ENCODE measurements at places on chromosomes 6 and 20.

GRCh38 chr20:11700831-11701230 lies 216.9 kb upstream of the BTBD3 start:
- no peak for DNase-seq

DNA sequence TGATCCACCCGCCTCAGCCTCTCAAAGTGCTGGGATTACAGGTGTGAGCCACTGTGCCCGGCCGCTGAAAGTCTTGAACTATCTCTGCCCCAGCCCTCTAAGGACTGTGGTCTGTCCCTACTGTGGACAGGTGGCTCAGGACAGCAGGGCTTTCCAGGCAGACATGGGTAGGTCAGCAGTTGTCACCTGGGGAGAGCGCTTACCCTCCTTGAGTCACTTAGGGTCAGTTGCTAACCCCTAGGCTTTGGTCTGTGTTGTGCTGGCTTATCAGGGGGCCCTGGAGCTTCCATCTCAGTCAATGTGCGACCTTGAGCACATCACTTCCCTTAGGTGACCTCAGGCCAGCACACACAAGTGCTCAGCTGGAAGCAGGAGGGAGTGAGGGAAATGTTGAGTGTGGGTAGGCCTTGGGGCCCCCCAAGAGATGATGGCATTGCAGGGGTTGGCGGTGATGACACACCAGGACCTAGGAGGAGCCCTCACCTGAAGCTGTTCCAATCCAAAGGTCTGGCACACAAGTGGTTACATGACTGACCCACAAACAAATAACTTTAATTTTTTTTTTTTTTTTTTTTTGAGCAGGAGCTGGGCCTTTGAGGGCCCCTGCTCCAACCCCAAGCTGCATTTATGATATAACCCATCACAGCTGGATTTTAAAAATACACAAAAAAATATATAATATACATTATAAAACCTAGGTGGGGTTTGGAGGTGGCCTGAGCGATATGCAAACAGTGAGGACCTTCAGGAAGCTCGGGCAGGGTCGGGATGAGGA lies 5.1 kb downstream of the RPL10A start:
- DNase-seq, result no peak

- DNase-seq, result no peak
Measured at GRCh38 chr6:119327810-119328209, 21.8 kb downstream of the MAN1A1 start.

DNA sequence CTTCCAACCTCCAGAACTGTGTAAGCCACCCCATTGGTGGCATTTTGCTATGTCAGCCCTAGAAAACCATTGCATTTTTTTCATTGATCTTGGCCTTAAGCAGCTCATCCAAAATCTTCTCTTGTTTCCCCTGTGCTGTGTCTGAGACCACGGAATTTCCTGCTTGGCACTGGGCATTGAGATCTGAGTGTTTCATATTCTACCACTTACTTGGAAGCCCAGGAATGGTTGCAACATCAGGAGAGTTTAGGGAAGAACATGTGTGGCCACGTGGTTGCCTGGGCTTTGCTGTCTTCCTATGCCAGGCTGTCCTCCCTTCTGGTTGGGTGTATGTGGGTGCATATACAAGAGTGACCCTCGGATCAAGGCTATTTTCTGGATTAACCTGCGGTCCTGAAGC lies 139.3 kb upstream of the PMEPA1 start:
- no peak for DNase-seq

DNA sequence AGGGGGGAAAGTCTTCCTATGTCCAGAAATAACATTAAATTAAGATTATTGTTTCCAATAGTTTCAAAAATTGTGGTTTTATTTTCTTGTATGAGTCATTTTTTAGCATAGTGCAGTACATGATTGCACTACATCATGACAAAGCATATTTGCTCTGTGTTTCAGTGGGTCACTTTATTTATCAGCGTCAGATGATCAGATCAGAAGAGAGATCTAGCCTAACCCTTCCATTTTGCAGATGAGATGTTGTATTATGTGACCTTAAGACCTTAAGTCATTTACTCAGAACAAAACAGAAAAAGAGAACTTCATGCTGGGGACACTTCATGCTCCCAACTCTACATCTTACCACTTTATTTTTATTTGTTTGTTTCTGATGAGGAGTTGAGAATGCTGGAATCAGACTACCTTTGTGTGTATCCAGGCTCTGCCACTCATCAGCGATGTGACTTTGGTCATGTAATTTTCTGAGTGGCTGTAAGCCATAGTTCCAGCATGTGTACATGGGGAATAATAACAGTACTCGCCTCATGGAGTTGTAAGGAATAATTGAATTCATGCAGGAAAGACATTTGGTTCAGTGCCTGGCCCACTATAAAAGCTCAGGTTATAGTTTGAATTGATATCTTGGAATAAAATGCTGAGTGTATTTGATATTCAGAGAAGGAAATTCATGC lies 13.5 kb downstream of the EYA4 start:
- no peak for DNase-seq

DNA sequence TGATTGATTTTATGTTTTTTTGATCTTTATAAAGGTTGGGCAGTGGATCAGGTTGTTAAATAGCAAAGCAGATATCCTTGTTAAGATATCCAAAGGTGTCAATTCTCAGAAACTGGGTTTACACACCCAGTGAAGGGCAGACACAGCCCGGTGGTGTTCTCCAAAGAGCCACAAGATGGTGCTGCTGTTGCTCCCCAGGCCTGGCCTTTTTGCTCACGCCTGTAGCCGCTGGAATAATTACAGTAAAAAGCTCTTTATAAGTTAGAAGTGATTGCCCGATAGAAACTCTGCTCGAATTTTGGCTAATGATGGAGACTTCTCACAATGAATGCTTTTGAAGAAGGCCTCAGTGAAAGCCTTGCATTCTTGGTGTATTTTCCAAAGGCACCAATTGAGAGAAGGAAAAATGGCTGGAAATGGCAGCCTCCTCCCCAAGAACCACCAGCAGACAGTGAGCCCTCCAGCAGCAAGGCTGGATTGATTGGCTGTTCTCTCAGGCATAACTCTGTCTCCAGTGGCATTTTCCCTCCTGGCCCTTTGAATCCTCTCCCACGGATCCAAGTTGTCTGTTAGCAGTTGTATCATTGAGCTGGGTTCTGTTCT lies 120.5 kb upstream of the CHD6 start:
- no peak for DNase-seq

DNA sequence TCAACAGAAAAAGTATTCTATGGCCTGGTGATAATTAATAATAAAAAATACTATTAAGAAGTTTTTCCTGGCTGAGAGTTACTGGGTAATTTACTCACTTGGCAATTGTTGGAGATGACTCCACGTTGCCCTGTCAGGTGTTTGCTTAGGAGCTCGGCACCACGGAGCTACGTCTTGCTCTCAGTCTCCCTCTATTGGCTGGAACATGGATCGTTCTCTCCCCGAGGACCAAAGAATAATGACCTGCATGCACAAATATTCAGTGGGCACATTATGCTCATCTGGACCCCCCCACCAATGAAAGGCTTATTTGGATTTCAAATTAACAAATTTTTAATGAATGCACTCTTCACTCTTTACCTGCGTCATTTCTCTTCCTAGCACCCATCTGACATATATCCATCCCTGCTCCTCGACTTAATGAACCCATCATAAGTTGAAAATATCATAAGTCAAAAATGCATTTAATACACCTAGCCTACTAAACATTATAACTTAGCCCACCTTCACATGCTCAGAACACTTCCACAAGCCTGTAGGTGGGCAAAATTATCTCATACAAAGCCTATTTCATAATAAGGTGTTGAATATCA lies 71.0 kb upstream of the CD83 start:
- DNase-seq, result no peak

DNA sequence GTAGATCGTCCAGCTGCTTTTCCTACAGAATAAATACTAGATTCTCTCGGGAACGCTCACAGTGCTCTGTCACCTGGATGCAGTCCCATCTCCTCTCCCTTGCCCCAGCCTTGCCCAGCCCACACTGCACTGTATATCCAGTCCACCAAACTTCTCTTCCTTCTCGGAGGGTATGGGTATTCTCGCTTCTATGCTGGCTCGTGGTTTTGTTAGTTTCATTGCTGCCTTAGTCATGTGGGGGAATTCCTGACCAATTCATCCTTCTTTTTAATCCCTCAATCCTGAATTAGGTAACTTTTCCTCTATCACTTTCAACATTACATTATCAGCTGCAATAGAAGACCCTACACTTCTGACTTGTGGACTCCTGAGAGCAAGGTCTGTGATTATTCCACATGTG lies 252.4 kb downstream of the GMDS start:
- DNase-seq, result no peak

- DNase-seq, result no peak
Measured at GRCh38 chr6:113347436-113347835, 509.7 kb upstream of the MARCKS start.

GRCh38 chr6:114342086-114342825 lies 567 bp downstream of the HS3ST5 start:
- no peak for DNase-seq

- DNase-seq, result peak; percentile 22
Measured at GRCh38 chr20:53939572-53940359, 130.6 kb downstream of the BCAS1 start.

DNA sequence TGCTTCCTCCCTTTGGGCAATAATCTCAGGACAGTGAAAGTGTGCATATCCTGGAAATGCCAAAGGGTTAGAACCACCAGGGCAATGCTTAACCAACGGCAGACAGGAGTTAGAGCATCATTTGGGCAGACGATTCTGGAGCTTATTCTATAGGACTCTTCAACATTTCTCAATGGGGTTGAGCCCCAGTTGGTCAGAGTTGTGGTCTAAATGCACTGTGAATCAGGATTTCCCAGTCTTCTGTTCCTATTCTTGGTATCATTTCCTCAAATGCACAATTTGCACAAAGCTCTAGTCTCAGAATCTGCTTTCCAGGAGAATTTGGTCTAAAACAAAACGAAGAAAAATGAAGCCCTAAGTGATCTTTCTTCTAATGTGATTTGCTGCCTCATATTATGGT lies 389.6 kb upstream of the JAG1 start:
- DNase-seq, result no peak

GRCh38 chr20:38674092-38674764 lies 50.1 kb upstream of the SLC32A1 start:
- DNase-seq, result peak; percentile 43

- DNase-seq, result no peak
Measured at GRCh38 chr6:72967329-72967728, 258.0 kb downstream of the KHDC1L start.

DNA sequence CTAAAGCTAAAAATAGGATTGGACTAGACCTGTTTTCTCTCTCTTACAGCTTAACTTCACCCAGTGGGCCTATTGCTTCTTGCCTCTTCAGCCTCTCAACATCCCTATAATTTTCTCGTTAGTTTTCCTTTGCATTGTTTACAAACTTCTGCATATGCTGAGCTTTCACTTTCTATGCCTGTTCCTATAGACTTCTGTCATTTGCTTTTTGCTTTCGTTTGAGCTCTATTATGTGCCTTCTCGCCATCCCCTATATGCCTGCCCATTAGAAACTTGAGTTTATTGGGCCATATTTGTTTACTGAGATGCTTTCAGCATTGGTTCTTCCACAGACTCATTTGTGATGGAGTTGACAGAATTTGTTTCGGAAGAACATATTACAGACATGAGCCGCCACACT lies 40.9 kb downstream of the NCOA7 start:
- DNase-seq, result no peak

- DNase-seq, result no peak
Measured at GRCh38 chr6:81906709-81907204, 154.3 kb upstream of the TENT5A start.

DNA sequence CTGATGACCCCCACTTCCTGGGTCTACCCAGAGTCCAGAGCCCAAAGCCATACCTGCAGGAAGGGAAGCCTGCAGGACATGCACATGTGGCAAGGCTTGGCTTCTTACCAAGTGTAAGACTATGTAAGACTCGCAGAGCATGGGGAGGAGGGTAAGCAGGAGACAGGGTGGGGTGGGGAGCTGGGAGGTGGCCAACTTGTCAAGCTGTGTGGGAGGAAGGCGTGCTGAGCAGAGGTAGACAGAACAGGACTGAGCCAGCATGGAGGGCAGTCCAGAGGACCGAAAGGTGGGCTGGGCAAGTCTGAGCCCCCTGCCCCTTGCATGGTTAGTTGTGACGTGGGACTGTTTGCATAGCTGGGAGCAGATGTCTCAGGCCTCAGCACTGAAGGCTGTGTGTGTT lies 53.4 kb upstream of the RNF24 start:
- no peak for DNase-seq

- DNase-seq, result no peak
Measured at GRCh38 chr6:16602035-16602434, 159.2 kb downstream of the ATXN1 start.

DNA sequence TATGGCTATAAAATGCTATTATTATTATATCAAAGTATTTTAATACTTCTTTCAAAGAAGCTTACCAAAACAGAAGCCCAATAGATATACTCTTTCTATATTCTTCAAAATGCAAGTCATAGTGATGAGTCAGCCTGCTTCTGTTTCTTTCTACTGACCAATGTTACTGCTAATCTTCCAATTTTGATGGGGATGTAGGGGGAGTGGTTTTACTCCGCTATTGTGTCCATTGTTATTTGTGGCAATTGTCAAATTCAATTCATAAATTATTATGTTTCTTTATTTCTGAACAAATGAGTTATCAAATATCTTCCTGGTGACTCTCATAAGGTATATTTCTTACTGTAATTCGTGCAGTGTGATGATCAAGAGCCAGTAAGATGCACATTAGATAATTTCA lies 221.5 kb upstream of the DEFB112 start:
- no peak for DNase-seq

DNA sequence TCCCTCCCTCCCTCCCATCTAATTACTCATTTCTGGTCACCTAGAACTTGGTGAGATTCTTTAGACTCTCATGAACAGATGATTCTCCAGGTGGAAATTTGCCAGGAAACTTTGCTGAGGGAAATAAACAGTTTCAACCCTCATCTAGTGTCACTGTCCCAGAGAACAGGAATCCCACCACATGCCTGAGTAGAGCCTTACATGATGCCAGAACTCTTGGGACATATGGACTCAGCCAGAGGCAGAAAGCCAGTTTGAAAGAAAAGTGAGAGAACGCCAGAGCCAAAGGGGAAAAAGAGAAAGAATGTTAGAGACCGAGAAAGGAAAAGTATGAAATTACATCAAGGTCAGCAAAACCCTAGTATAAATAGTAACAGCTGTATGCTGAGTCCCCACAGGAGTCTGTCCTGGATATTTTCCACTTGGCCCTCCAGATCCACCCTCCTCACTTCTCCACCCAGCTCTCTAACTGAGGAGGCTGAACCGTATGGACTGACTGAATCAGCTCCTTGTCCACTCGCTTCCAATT lies 127.5 kb upstream of the COL21A1 start:
- DNase-seq, result no peak

GRCh38 chr20:61970357-61970756 lies 95.3 kb downstream of the TAF4 start:
- DNase-seq, result no peak
